ENCODE measurements at places on chromosomes 4 and X.

DNA sequence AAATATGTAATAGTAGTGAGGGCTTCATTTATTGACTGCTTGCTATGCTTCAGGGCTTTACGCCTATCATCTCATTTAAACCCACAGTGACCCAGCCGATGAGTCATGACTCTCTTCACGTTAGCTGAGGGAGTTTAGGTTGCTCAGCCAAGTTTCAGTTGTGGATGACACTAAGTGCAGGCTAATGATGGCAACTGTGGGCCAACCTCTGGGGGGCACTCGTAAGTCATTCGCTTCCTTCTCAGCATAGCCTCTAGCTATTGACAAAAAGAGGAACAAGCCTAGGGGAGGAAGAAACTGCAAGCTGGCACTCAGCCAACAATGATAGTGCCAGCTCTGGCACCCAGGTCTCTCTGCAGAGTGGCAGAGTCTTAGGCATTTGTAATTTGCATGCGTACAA, 325.0 kb downstream of the ARHGAP10 start:
- DNase-seq = peak; percentile 38

DNA sequence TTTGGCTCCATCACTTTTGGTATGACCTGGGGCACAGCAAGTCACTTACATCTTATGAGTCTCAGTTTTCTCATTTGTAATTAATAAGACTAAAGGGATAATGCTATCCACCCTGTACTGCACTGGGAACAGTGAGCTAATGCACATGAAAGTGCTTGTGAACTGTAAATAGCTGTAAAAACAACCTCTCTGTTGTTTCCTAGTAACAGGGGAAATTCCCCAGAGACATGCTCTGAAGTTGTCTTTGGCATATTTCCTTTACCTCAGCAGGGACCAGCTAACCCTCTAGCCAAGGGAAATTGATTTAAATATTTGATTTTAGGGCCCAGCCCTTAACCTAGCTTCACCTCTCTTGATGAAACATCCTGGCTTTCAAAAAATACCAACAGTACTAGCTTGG, 6.1 kb upstream of the CYSLTR1 start:
- DNase-seq = no peak

GRCh38 chrX:145405012-145405411, 157.7 kb downstream of the SPANXN1 start:
- no peak for DNase-seq

DNA sequence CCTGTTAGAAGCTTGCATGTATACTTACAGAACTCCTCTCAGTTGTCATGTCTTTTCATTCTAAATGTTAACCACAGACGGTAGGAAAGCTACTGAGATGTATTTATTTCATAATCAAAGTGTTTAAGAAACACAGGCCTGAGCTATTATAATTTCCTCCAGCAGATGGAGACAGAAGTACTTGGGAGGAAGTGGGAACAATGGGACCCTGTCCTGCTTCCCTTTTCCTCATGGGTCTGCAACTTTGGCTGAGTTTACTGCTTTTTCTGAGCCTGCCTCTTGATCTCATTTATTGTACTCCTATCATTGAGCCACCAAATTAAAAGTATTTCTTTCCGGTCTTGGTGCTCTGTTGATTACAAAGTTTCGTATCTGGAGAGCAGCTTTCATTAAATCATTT, 67.7 kb upstream of the SPANXN2 start:
- no peak for DNase-seq

All from stimulated activated CD8-positive, alpha-beta memory T cell treated with anti-CD3 and anti-CD28 coated beads, Interleukin-12 subunit alpha, Interleukin-12 subunit beta, amount 100 ng/mL, for 1 hour (primary cell).